ENCODE measurements at places on chromosomes 1 and 21. TPM values are rescaled to one million over a fixed set of nuclear protein-coding genes. Genes with fewer than 3 reads are reported as not detected.

GRCh38 chr1:37989361-37989930, 376 bp downstream of the SF3A3 start:
- peak; percentile 70 for DNase-seq

DNA sequence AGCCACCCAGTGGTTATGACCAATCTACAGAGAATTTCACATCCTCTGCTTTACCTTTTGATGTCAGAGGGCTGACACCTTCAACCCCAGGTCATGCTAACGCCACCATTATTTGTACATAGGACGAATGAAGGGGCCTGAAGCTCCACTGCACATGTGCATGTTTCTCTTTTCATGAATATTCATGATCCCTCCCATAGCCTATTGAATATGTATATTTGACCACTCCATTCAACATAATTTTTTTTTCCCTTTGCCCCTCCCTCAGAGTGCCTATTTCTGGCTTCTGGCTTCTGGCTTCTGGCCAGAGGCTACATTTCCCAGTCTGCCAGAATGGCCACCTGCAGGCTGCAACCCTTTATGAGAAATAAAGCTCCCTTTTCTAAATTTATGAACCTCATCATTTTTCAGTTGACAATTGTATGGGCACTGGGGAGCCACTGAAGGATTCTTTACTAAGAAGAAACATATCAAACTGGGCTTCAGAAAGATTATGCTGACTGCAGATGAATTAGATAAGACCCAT, 406.7 kb downstream of the SIPA1L2 start:
- DNase-seq, result no peak

GRCh38 chr1:74392840-74393239, 119.6 kb downstream of the LRRC53 start:
- DNase-seq, result no peak

- peak; percentile 77 for DNase-seq
These were observed 42.9 kb downstream of the EPHB2 start for GRCh38 chr1:22753481-22753971.

DNA sequence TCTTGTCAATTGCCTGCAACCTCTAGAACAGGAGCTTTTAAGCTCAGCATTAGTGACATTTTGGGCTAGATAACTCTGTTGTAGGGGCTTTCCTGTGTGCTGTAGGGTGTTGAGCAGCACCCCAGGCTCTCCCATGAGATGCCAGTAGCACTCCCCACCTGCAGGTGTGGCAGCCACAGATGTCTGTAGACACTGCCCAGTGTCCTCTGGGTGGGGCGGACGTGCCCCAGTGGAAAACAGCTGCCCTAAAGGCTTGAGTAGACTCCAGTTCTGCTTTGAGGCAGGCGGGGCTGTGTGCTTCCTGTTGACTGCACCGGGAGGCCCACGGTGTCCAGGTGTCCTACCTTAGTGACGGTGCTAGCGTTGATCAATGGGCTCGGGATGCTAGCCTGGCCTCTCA, 16.9 kb upstream of the PWP2 start:
- no peak for DNase-seq

DNA sequence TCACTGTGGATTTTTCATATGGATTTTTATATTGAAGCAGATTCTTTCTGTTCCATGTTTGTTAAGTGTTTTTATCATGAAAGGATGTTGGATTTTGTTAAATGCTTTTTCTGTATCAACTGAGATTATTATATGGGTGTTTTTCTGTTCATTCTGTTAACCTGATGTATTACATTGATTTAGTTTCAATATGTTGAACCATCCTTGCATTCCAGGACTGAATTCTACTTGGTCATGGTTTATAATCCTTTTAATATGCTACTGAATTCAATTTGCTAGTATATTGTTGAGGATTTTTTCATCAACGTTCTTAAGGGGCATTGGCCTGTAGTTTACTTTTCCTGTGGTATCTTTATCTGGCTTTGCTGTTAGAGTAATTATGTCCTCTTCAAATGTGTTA, 55.8 kb downstream of the CCDC30 start:
- DNase-seq, result no peak

GRCh38 chr1:43963006-43963405, 6.8 kb upstream of the DPH2 start:
- no peak for DNase-seq

DNA sequence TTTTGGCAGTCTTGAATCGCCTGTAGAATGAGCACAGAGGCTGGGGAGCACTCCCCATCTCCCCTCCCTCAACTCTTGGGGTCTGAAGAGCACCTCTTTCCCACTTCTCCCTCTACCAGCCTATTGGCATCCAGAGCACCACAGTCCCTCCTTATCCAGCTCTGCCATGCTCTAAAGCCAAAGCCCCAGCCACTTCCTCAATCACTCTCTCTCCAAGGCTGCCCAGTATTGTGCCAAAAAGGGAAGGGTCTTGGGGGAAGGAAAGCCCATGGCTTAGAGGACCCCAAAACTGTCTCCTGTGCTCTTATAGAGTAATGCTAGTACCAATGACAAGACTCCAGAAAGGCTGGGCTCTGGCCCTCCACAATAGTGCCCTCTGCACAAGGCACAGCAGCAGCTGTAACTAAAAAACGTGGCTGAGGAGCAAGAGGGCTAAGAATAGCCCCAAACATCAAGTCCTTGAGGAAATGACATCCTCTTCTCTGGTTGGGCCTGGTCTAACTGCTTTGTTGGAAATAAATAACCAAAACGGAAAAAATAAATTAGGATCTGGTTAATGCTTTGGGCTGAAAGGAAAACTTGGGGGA, 28.4 kb downstream of the SLC27A3 start:
- no peak for DNase-seq

GRCh38 chr1:210303391-210303790, 25.3 kb upstream of the HHAT start:
- no peak for DNase-seq

ANGEL2 gene
- 13.4 TPM for polyA plus RNA-seq

NTMT2 gene
- not detected for polyA plus RNA-seq

DENND2C gene
- 0.23 TPM for polyA plus RNA-seq
